ENCODE measurements at places on chromosomes 16 and 17.

- DNase-seq = no peak
Observed at GRCh38 chr16:80274576-80275191, 266.1 kb upstream of the DYNLRB2 start.

DNA sequence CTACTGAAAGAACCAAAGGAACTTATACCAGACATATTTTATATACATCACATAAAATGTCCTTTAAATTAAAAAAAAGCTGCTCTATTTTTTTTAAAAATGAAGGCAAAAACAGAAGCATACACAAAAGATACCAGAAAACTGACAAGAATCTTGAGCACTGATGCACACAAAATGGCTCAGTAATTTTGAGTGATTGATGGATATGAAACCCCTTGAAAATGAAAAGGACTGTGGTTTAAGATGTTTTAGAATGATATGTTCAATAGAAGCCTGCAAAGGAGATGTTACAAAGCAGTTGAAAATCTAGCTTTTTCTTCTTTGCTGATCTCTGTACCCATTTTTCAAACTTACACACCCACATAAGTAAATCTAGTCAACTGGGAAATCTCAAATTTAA lies 2.7 kb downstream of the C16orf87 start:
- no peak for DNase-seq

- no peak for DNase-seq
Observed at GRCh38 chr16:86191663-86192062, 292.7 kb downstream of the IRF8 start.

DNA sequence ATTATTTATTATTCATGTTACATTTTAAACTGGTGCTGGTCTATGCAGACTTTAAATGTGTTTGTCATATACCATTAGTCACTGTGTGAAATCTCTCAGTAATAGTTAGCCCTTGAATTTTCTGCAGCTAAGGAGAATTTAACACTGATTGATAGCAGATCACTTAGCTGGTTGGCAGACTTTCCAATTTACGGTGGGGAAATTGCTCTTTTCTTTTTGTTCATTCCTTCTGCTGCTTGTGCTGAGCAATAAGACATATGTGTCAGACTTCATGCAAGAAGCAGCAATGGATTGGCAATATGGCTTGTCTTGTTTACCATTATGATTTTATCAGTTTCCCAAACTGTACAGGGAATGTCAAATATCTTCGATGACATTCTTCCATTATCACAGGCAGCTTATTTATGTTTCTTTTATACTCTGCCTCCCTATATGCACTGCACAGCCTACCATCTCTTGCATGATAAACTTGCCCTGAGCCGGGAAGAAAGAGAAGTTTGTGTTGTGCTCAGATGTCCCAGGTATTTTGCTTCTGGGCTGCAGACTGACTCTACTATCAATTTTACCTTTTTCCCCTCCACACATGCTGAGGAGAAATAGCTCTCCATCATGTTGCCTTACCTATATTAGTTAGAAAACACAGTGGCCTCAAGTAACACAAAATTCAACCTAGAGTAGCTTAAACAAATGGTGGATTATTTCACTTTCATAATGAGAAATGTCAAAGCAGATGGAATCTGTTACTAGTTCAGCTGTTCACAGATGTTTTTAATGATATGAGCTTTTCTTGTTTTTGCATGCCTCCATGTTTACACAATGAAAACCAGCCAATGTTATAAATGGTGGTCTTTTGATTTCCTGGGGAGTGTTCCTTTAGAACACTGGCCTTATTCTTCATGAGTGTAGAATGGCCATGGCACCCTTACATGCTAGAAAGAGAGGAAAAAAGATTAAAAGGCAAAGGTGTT lies 968.1 kb upstream of the GOT2 start:
- no peak for DNase-seq
